ENCODE measurements at places on chromosomes 4 and X.

DNA sequence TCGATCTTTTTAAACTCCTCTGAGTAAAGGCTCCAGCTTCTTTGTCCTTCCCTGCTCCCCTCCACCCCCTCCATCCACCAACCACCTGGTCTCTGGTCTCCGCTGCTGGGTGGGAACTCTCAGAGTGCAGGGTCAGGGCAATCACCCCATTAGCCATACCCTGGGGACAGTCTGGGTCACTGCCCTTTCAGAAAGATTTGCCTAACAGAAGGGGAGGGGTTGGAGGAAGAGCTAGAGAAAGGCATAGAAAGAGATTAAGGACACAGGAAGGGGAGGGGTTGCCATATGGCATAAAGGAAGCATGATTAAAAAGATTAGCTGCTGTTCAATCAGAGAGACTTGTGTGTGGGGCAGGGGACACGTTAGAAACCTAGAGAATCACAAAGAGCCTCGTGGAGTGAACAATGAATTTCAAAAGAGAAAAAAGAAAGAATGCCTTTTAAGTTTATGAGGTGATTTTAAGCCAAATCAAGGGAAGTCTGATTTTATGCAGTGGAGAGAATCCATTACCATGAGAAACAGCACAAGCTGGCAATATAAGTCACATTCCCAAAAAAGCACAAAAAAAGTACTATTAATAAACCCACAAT, 115.5 kb upstream of the ACSL4 start:
- no peak for DNase-seq

DNA sequence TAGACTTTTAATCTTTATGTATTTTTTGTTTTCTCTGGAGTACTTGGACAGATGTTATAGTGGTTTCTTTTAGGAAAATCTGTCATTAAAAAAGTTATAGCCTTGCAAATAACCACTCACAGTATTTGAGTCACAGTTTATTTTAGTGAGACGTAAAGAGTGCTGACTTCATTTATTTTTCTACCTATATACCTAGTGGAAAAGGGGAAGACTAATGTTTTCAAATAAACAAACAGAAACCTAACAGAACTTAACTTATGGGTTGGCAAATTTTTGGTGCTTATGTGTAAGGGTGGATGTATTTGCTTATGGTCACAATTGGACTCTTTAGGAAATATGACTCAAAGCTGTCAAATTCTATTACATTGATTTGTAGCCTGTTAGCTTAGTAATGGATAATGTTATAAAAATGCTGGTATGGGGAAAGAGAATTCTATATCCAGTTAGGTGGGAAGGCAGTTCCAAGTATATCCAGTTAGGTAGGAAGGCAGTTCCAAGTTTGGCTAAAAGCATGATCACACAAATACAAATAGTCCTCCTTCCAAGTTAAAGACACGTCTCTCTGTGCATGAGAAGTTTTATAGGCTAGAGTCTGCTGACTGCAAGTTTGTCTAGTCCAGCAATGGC, 61.9 kb downstream of the SLC9A6 start:
- no peak for DNase-seq

DNA sequence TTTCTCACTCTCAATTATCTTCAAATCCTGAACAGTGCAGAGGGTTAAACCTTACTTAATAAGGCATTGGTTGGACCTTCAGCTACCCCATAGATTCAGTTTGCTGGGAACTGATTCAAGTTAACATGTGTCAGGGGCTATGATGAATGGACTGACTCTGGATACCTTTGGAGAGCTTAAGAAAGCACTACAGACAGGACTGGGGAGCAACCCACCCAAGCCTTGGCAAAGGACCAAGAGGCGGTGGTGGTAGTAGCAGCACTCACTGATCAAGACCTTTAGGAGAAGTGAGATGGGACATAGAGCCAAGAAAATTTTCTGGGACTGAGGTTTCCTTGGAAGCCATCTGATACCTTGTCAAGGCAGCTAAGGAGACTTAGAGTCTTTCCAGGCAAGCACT, 43.0 kb upstream of the TAPT1 start:
- DNase-seq, result no peak

- DNase-seq, result no peak
These were observed 61.6 kb downstream of the SAT1 start for GRCh38 chrX:23844502-23845138.

- DNase-seq, result no peak
These were observed 10.4 kb downstream of the AFF1 start for GRCh38 chr4:86944964-86945781.

GRCh38 chr4:80266902-80267380, 477 bp downstream of the FGF5 start:
- DNase-seq, result no peak

GRCh38 chr4:69523385-69524132, 27.9 kb upstream of the UGT2B4 start:
- no peak for DNase-seq

DNA sequence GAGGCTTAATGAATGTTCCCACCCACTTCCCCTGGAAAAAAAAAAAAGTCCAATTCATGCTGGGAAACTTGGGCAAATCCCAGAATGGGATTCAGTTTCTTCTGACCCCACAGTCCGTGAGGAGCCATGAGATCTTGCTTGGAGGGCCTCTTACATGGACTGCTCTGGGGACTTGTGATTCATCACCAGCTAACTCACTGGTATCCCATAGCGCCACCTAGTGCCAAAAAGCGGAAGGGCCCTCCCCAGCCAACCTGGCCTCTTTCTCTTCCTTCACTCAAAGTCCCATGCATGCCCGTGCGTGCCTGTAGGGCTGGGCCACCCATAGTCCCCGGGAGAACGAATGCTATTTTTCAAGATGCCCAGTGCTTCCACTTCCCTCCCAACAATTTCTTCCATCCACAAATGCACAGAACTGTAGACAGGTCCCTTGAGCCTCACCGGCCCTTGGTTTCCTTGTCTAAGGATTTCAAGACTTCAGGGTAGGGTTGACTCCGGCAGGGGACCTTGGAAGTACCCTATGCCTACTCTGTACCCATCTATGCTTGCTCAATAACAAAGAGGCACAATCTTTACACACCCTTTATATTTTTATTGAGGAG, 5.1 kb downstream of the RTL5 start:
- peak; percentile 82 for DNase-seq

DNA sequence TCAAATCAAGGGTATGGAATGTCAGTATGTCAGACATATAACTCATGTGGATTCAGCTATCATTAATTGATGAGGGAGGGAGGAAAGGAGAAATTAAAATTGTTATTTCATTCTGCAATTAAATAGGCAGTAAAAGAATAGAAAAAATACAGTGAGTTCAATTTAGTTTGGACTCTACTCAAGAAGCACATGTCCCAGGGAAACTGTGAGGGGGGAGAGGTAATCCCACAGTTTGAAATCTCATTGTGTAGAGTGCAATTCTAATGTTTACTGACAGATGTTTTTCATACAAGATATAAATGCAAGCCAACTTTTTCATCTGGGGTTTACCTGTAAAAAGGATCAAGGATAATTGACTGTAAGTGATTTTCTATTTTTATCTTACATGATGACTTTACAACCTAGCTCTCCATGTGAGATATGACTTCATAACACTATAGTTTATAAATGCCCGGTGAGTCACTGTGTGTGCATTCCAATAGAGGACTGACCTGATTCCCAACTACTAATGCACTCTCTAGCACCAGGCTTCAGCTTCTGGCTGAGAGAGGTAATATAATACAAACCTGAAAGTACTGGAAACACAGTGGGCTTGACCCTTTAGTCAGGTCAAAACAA, 35.2 kb upstream of the SCD5 start:
- DNase-seq, result no peak

DNA sequence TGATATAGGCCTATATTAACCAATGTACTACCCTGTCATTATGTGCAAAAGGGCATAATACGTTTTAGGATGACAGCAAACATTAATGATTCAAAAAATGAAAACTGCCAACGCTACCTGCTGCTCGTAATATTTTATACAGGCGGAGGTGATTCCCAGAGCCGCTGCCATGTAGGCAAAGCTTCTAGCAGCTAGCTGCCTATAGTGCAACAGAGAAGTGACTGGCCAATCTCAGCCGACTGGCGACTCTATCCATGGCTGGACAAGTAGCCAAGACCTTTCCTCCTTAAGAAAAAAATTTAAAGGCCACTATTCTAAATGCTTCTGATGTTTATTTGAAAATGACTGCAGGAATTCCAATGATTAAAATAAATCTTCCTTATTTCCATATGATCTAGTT, 1.9 kb downstream of the PPARGC1A start:
- DNase-seq, result no peak

DNA sequence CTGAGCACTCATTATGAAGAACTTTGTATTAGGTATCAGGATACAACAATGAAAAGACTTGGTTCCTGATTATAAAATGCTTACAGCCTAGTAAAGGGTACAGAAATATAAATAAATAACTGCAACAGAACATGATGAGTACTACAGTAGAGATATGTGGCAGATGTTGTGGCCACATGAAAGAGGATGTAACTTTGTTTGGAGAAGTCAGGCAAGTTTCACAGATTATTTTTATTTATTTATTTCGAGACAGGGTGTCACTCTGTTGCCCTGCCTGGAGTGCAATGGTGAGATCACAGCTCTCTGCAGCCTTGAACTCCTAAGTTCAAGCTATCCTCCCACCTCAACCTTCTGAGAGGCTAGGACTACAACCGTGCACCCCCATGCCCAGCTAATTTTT, 15.8 kb upstream of the UBE2K start:
- DNase-seq, result no peak

DNA sequence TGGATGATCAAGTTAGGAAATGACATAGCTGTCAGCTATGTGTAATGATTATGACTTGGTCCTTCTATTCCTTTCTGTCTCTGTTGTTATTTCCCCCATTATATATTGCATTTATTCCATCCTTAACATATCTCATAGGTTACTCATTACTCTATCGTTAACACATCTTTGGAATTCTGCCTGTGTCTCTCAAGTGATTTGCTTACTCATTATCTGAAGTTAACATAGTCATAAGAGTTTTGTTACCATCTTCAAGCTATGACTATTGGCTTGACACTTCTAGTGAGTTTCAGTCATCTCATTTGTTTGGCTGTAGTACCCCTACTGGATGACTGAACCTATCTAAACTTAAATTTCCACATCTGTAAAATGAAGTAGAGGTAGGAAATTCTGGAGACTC, 286.1 kb upstream of the PPP1R2C start:
- no peak for DNase-seq

- DNase-seq, result no peak
These were observed 14.0 kb downstream of the CFAP97 start for GRCh38 chr4:185189606-185190305.

- DNase-seq, result no peak
These were observed 27.6 kb upstream of the AGTR2 start for GRCh38 chrX:116142976-116143375.

DNA sequence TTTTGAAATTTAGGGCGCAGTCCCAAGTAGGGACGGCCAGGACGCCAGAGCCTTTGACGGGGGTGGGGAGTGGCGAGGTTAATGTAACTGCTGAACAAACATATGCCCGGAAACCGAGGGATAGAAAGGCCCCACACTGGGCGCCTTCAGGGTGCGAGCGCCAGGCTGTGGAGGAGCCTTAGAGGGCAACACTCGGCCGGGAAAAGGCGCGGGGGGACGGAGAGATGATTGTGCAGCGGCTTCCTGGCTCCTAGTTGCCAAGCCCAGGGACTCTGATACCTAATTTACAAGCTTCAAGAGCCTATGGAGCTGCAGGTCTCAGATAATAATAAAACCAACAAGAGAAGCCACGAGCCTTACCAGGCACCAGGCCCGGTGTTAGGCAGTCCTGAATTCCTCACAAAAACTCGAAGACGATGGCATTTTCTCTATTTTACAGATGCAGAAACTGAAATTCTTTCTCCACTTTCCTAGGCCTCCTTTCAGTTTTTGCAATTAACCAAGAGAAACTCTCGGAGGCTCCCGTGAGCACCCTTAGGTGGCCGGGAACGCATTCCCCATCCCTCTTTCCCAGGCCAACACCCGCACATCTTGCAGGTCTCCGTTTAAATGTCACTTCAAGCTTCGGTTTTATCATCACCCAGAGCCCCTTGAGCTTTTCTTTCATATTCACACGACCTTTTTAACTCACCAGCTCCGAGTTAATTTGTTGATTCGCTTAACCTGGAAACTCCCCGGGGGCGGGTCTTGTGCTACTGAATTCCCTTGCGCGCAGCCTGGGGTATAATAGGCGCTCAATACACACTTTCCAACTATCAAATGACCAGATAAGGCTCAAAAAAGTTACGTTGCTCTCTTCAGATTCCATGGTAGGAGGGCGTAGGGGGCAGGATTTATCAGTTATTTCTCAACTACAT, 6.4 kb upstream of the GSX2 start:
- DNase-seq, result no peak

DNA sequence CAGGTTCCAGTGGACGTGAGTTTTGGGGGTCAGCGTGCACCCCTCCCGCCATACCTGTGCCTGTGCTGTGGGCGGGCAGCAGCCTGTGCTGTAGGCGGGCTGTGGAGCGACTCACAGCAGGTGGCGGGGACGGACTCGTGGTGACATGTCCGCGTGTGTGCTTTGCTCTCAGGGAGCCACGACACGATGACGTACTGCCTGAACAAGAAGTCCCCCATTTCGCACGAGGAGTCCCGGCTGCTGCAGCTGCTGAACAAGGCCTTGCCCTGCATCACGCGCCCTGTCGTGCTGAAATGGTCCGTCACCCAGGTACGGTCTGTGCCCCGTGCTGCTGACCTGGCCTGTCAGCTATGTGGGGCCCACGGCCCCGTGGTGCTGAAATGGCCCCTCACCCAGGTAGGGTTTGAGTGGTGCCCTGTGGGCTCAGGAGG, 7.4 kb downstream of the PLCXD1 start:
- no peak for DNase-seq

DNA sequence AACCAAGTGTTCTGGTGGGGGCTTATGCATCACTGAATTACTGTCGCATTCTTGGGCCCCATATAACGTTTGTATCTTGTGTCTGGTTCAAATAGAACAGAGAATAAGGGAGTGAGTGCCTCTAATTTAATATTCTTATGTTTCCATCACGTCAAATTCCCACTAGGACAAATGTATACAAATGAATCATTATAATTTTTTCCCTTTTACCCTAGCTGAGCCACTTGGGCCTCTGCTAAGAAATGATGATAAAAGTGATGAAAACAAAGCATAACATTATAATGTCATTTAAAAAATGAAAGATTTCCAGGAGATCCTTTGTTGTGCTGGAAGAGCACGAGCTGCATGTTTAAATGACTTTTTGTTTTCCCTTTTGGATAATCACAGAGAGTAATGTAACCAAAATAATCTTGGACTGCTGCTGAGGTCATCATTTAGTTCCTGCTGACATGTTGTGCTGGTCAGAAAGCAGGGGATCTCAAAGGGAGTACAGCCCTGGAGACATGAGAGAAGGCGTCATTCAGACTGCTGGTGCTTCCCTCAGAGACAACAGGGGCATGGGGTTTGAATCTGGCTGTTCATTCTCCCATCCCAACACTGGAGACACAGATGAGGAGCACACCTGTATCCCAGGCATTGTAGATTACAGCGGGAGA, 105.1 kb upstream of the SCOC start:
- DNase-seq, result no peak

Data from CD4-positive, alpha-beta T cell treated with Interleukin-12 subunit alpha and Interleukin-12 subunit beta, for 1 hour (primary cell).